ENCODE measurements at places on chromosomes 5 and 9.
A peak's percentile ranks its signal among the peaks of the same experiment; 100 is the strongest.

GRCh38 chr9:94210616-94211603 lies 48.2 kb upstream of the ZNF169 start:
- no peak for DNase-seq

DNA sequence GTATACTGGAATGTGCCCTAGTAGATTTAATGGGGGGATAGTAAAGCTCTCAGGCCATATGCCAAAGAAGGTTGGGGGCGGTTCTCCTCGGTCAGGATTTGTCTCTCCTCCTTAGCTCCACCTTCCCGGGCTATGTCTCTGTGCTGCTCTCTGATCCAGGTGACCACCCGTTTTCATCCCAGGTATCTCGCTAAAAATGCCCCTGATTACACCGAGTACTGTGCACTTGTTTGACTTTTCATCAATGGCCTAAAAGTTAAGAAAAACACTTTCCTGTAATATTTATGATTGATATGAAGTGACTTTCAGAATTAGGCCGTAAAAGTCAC lies 724 bp downstream of the NDUFS6 start:
- DNase-seq: no peak

- no peak for DNase-seq
Measured at GRCh38 chr9:2134391-2134790, 119.2 kb downstream of the SMARCA2 start.

- no peak for DNase-seq
Measured at GRCh38 chr5:82010696-82011095, 38.9 kb downstream of the ATG10 start.

DNA sequence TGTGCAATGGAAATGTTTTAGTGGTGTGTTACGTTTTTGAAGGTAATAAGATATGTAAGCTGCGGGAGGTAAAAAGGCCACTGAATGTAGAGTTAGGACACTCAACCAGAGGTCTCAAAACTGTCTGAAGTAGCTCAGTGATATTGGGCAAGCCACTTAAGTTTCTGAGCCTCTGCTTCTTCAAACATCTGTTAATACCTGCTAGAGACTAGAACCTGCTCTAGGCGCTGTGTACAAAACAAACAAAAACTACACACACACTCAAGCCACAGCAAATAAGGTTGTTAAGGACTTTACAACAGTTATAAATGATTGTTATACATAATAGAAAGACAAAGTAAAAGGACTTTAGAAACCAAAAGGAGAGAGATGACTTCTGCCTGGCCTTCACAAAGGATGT lies 24.6 kb upstream of the FAM240B start:
- no peak for DNase-seq

- peak; percentile 54 for DNase-seq
Measured at GRCh38 chr5:172713113-172713808, 57.7 kb downstream of the DUSP1 start.

- no peak for DNase-seq
Measured at GRCh38 chr5:180782748-180783147, 19.9 kb downstream of the MGAT1 start.

- no peak for DNase-seq
Measured at GRCh38 chr5:67301285-67301903, 104.8 kb upstream of the CD180 start.

GRCh38 chr9:71765693-71766092 lies 2.6 kb downstream of the CEMIP2 start:
- no peak for DNase-seq

DNA sequence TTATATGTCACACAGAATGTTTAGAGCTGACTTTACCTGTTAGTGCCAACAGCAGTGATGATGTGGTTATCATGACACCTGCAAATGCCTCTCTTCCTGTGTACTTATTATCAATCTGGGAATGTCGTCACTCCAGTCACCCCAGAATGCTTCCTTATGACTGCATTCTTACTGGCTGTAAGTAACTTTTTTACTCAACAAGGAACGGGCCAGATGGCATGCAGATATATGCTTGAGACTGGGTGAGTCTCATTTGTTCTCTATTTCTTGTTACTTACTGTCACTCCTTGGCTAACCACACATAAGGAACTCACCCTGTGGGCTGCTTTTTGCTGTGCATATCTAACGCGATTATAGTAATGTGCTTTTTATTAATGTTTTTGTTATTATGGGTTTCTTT lies 385.5 kb upstream of the MEF2C start:
- no peak for DNase-seq

GRCh38 chr5:154477382-154478223 lies 424 bp downstream of the HAND1 start:
- no peak for DNase-seq

DNA sequence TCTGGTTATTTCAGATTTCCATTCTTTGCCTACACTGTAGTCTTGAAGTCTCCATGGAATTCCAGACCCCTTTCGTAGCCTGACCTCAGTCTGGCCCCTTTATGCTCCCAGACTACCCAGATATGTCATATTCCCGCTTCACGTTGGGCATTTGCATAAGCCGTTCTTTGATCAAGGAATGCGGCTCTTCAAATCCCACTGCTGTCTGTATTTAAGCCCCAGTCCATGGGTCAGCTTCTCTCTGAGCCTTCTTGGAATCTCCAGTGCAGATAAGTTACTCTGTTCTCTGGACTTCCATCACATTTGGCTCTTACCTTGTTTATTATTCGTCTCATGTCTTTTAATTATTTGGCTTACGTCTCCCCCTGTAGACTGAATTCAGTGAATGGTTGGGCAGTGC lies 97.4 kb downstream of the PARP8 start:
- DNase-seq: no peak

- no peak for DNase-seq
Measured at GRCh38 chr9:130872912-130873503, 23.6 kb downstream of the QRFP start.

DNA sequence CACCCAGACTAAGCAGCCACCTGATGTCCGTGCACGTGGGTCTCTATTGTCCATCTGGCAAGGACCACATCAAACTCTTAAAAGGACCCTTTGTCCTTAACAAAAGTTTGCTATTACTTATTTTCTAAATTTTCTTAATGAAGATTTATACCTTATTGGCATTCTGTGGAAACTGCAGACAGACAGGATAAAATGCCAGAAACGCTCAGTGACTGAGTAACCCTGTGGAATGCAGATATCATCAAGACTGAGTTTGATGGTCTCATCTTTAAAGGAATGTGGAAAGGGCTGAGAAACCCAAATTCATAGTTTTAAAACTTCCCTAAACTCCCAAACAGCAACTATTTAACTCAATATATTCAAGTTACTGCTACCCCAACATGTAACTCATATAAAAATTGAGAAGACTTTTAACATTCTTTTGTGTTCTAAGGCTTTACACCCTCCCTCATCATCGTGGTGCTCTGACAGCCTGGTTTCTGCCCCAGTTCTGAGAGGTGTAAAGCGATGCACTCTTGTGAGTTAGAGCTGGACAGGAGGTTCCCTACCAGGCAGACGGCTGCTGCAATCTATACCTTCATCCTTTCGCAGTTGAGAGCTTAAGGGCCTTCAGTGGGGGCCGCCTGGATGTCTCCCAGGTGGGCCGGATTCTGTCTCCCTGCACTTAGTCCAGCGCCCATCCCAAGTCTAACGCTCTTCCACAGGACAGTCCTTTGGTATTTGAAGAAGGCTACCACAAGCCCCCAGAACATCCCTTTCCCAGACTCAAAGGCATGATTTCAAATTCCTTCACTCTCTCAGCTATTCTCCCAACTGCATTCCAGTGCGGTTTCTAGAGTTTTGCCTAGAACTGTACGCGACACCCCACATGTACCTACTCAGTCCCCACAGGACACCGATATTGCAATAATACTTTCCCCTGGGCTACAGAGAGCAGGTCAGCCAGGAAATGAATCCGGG lies 68.9 kb downstream of the DAP start:
- DNase-seq: no peak

- no peak for DNase-seq
Measured at GRCh38 chr5:179403426-179404147, 58.3 kb upstream of the ADAMTS2 start.

- no peak for DNase-seq
Measured at GRCh38 chr9:120924698-120925534, 1.7 kb downstream of the TRAF1 start.

DNA sequence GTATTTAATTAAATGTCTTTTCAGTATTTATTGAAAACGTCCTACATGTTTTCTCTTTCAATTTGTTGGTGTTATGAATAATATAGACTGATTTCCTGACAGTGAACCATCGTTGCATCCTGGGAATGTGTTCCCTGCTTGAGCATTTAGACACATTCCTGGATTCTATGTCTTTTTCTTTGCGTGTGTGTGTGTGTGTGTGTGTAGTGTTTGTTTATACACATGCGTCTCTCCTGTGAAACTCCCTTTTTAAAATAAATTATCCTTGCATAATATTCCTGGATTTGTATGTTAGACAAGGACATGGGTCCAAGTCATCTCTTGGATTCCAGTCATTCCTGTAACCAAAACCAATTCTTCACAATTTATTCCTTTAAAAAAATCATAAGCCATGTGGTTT lies 153.4 kb downstream of the HSPA4 start:
- DNase-seq: no peak

DNA sequence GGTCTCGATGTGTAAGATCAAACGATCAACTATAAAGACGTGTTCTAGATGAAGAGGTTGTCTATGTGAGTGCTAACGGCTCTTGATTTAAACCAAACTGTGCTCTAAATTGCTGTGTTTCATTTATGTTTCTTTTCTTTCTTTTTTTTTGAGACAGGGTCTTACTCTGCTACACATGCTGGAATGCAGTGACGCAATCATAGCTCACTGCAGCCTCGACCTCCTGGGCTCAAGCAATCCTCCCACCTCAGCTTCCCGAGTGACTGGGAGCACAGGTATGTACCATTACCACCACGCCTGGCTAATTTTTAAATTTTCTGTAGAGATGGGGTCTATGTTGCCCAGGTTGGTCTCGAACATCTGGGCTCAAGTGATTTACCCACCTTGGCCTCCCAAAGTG lies 24.0 kb upstream of the RNF130 start:
- DNase-seq: no peak

DNA sequence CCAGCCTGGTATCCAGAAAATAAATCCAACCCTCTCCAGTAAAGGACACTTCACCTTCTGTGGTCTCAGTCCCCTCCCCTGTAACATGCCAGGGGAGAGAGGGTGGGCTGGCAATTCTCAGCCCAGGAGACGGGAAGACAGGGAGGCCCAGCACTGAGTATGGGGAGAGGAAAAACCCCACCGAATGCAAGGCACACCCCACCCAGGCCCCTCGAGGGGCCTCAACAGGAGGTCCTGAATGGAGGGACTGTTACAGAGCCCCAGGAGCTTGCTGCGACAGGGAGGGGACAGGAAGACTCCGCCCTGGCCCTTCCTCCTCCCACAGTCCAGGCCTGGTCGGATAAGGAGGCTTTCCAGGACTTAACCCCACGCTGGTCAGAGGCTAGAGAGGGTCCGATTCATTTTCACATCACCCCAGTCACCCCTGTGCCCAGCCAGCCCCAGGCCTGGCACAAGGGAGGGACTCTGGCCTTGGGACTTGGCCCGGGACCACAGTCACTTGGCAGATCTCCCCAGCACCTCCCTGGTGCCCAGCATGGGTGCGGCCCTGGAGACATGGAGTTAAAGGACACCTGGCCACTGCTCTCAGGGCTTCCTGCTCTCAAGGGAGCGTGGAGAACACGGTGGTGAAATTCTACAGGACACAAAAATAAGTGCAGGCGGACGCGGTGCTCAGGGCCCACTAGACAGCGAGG lies 44.9 kb upstream of the STXBP1 start:
- no peak for DNase-seq
